Sigmoid colon (tissue), 7 donors: ENCODE measurements at places on chromosomes 12 and 14. TPM values are rescaled to one million over a fixed set of nuclear protein-coding genes. Genes with fewer than 3 reads are reported as not detected.

- no peak overlapping the region for H3K4me3 ChIP-seq
- peak overlapping the region; percentile 56 for H3K27ac ChIP-seq
- H3K27me3 ChIP-seq = no peaks in the 10 kb centered on the region
- H3K36me3 ChIP-seq = no peaks in the 10 kb centered on the region
Measured at GRCh38 chr14:54349713-54350112, 47.1 kb upstream of the CDKN3 start.

DNA sequence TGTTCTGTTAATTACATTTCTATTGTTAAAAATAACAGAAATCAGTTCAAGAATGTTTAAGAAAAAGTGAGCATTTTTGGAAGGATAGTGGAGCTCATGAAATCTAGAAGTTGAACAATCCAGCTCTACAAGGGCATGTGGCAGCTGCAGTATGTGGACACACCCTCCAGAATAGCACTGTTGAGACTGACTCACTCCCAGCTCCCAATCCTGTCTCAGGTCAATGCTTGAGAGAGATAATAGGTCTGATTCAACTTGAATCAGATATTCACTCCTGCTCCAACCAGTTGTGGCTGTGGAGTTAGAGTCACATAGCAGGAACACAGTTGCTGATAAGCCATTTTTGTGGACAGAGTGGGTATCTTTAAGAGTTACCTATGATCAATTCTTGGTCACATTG, 113.0 kb upstream of the NTF3 start:
- no peak for DNase-seq
- H3K27ac ChIP-seq = no peak overlapping the region
- H3K27me3 ChIP-seq = no peaks in the 10 kb centered on the region
- no peaks in the 10 kb centered on the region for H3K36me3 ChIP-seq

DNA sequence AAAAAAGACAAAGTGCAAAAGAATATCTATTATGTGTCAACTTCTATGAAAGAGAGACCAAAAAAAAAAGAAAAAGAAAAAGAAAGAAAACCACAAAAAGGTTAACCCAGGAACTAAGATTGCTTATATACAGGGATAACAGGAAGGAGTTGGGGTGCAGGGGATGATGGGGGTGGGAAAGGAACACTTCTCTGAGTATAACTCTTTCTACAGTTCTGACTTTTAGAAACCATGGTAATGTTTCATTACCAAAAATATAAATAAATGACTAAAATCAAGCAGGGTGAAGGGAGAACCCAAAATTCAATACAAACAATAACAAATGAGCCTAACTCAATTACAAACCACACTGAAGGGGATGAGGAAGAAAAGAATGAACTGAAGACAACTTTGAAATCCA, 9.1 kb downstream of the IFNG-AS1 start:
- no peaks in the 10 kb centered on the region for H3K27me3 ChIP-seq
- H3K4me3 ChIP-seq = no peak overlapping the region
- no peak overlapping the region for H3K27ac ChIP-seq
- H3K4me1 ChIP-seq = no peaks in the 10 kb centered on the region
- no peaks in the 10 kb centered on the region for H3K36me3 ChIP-seq
- no peak for DNase-seq

The RNASE7 gene
- total RNA-seq = not detected
